T-helper 9 cell (primary cell): ENCODE measurements at places on chromosomes 1 and 21.

DNA sequence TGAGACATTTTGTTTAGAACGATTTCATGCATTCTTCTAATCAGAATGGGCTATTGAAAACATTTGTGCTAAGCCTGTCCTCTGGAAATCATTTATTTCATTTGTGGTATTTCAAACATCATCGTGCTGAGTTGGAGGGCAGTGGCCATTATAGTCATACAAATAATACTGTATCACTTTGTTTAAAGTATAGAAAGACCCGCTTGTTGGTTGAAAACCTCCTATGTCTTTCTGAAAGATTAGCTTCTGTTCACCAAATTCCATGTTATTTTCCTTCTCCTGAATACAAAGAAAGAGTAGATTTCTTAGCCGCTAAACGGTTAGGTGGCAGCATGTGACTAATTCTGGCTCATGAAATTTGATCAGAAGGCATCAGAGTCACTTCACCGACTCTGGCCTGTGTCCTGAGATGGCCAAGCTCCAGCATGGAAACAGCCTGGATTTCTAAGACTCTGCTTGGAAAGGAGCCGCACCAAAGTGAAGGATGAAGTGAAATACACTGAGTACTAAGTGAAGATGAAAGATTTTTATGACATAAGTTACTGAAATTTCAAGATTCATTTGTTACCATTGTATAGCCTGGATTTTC, 355.1 kb downstream of the USP25 start:
- DNase-seq, result no peak

DNA sequence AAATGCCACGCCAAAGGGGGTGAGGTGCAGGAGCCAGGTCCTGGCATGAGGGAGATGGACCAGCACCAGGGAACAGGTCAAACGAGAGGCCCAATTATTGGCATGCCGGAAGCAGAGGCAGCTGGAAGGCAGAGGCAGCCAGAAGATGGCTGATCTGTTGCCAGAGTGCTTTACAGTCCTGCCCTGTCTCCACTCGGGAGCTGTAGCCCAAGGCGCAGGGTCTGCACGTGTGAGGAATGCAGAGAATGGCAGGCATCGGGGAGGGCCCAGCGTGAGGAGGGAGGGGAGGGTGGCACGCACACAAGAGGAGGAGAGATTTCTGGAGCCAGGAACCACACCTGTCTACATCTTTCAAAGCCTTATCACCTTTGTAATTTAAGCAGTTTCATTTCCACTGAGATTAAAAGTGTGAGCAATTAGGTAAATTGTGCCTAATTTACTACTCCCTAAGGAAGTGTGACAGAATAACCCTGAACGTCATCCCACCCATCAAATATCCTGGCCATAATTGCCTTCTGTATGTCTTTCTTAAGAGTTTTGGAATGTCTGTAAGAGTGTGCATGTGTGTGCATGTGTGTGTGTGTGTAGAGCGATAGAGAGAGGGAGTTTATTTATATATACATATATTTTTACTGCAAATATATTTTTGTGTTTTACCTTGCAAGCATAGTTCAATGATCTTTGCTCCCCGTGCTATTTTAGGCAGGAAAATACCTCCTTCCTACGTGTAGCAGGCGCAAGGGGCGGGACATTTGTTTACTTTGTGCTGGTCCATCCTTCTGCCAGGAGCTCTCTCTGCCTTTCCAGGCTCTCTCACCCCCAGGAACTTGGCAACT, 125.5 kb upstream of the SERBP1 start:
- DNase-seq, result no peak

DNA sequence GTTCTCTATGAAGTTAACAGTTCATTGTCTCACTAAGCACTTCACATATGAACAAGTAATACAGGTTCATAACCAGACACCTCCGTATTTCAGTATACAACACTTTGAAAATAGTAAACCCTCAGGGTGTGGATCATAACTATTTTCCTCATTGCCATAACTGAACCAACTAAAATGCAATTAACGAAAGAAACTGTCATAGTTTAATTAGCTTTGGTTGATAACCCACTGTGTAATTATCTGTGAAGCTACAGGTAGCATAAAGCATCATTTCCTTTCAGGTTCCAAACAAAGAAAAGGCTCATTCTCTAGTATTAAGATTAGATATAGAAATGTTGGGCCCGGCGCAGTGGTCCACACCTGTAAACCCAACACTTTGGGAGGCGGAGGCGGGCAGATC, 58.5 kb downstream of the EIF4G3 start:
- DNase-seq, result no peak

GRCh38 chr1:220698607-220699016, 8.4 kb downstream of the C1orf115 start:
- DNase-seq, result no peak

DNA sequence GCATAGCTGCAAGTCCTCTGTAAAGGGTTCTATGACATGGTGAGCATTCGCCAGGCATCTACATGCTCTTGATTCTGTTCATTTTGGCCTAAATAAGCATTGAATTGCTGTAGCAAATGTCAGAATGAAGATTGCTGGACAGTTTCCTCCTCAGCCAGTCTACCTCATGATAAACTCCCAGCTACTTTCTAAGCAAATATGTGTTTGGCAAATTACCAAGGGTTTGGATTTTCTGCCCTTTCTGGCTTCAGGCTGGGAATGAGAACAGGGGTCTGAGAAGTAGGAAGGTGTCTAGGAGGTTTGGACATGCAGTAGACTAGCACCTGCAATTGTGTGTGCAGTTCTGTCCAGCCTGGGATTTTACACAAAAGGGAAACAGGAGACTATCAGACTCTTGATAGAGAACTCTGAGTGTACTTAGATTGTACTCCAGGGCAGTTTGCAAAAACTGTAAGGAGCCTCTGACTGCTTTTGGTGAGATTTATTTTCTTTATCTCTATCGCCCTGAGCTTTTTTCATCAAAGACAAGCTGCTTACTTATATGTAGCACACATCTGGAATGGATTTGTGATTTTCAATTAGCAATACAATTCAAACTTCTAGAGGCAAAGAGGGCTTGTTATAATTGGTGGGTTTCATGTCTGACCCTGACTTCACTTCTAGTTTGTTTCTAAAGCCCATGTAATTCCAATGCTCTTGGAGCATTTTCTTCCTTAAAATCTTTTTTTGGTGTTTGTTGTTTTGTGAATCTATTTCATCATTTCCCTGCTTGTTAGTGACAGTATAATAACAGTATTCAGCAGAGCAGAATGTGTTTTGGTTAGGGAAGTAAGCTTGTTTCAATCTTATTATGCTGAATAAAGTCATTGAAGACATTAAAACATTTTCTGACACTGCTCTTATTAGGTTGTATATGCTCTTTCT, 150.8 kb downstream of the VPS13D start:
- no peak for DNase-seq

DNA sequence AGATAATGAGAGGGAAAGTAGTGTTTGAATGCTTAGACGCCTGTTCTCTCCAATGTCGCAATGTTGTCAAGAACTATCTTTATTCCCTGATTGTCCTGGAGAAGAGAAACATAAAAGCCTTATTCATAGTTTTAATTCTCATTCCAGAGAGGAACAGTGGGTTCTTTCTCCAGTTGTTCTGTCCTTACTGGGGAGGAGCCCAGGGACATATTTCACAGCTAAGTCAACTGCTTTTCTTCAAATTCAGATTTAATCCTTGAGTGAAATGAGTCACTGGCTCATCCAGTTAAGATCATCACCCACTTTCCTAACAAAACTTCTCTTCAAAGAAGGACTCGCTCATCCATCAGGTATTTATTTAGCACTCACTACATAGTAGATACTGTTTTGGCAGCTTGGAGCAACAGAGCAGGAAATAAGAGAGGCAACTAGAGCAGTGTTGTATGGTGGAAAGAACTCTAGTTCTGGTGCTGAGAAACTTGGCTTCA, 365.7 kb upstream of the USP24 start:
- DNase-seq, result no peak

DNA sequence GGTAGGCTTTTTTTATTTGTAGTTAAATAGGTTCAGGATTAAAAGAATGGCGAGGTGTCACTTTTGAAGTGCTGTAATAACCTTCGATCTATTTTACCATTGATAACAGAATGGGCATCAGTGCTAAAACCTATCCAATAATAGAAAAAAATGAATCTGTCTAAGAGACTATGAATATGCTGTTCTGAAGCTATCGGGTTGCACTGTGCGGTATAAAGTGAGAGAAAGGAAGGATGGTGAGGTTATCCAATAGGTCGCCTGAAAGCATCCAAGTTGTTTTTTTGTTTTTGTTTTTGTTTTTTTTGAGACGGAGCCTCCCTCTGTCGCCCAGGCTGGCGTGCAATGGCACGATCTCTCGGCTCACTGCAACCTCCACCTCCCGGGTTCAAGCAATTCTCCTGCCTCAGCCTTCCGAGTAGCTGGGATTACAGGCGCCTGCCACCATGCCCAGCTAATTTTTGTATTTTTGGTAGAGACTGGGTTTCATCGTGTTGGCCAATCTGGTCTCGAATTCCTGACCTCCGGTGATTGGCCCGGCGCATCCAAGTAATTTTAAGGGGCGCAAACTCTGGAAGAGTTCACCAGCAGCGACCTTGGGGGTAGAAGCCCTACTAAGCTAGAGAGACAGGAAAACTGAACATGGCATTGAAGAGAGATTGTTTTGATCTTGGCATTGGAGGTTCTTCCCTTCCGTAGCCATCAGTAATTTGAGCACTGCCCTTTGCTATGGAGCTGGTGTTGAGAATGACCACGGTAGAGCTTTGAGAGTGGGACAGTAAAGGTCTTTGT, 8.7 kb upstream of the MDM4 start:
- DNase-seq, result no peak

GRCh38 chr1:193457676-193458075, 271.3 kb upstream of the B3GALT2 start:
- no peak for DNase-seq

- DNase-seq, result no peak
Measured at GRCh38 chr1:40495315-40495903, 13.2 kb upstream of the EXO5 start.

DNA sequence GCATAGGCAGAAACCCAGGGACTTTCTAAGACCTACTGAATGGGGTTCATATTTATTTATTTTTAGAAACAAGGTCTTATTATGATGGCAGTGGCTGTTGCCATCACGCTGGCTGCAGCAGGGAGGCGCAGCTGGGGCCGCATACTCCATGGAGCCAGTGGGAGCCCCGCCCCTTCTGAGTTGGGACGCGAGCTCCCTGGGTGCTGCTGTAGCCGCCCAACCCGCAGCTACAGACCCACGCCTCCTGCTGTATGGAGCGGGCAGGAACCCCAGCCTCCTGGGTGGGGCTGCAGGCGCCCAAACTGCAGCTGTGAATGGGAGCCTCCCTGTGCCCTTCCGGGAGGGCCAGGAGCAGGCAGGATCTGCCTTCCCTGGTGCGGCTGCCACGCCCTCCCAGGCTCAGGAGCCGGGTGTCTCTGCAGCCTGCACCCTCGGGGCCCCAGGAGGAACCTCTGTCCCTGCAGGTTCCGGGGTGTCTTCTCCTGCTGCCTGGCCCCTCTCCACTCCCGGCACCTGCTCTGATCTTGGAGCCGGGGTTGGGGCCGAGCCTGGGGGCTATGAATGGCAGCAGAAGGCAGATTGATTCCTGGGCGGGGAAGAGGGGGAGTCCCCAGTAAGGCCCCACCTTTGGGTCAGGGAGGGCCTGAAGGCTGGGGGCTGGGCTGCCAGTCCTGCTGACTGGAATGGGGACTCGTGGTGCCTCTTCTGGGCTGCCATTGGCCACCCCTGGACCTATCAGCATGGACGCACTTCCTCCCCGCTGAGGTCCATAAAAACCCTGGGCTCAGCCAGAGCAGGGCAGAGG, 66.5 kb upstream of the LRRN2 start:
- no peak for DNase-seq

GRCh38 chr21:44049182-44049581, 37.1 kb downstream of the TRAPPC10 start:
- no peak for DNase-seq

DNA sequence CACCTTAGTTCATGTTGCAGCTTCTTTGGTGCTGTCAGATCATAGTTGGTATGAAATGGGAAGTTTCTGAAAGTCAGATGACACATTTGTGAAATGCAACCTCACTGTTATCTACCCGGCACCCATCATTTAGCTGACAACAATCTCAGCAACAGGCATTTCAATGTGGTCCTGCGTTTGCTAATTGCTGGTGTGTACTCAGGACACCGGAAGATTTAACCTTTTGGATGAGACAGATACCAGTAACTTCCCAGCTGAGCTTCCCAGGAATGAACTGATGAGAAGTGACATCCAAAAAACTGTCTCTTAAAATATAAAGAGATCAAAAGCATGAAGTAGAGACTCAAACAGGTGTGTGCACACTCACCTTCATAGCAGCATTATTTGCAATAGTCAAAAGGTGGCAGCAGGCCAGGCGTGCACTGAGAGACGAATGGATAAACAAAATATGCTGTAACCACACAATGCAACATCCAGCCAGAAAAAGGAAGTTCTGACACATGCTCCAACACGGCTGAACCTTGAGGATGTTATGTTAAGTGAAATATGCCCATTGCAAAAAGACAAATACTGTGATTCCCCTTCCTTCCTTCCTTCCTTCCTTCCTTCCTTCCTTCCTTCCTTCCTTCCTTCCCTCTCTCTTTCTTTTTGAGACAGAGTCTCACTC, 7.9 kb upstream of the CLDN14 start:
- DNase-seq, result no peak

DNA sequence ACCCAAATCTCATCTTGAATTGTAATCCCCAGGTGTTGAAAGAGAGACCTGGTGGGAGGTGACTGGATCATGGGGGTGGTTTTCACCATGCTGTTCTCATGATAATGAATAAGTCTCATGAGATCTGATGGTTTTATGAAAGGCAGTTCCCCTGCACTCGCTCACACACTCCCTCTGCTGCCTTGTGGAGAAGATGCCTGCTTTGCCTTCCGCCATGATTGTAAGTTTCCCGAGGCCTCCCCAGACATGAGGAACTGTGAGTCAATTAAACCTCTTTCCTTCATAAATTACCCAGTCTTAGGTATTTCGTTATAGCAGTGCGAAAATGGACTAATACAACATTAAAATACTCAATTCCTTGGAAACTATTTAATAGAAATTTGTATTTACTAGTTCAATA, 99.2 kb downstream of the PROX1 start:
- no peak for DNase-seq

DNA sequence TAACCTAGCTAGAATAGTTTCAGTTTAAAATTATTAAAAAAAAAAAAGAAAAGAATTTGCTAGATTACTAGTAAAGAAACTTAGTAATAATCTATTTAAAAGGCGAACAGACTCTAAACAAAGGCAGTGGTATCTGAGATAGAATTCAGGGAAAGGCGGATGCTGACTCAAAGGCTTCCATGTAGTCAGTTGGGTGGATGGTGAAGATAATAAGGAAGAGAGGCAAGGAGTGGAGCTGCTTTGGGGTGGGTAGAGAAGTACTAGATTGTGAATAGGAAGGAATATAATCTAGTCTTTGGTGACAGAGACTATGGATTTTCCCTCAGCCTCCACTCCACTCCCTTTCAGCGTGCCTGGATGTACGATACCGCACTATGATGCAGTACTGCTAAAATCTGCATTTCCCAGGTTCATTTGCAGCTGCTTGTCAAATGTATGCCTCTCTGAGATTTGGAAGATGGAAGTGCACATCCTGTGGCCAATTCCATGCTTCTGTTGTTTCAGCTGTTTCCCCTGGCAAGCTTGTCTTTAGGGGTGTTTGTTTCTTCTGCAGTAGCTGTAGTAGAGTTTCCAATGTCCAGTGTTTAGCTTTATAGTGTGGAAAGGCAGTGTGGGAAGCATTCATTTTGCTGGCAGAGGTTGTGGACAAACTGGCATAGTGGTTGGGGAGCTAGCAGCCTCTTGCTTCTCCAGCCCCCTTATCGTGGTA, 184.6 kb upstream of the NRIP1 start:
- no peak for DNase-seq
